ENCODE measurements at places on chromosomes 6 and 20.

- DNase-seq, result no peak
These were observed 410 bp downstream of the SYNE1 start for GRCh38 chr6:152636609-152637295.

DNA sequence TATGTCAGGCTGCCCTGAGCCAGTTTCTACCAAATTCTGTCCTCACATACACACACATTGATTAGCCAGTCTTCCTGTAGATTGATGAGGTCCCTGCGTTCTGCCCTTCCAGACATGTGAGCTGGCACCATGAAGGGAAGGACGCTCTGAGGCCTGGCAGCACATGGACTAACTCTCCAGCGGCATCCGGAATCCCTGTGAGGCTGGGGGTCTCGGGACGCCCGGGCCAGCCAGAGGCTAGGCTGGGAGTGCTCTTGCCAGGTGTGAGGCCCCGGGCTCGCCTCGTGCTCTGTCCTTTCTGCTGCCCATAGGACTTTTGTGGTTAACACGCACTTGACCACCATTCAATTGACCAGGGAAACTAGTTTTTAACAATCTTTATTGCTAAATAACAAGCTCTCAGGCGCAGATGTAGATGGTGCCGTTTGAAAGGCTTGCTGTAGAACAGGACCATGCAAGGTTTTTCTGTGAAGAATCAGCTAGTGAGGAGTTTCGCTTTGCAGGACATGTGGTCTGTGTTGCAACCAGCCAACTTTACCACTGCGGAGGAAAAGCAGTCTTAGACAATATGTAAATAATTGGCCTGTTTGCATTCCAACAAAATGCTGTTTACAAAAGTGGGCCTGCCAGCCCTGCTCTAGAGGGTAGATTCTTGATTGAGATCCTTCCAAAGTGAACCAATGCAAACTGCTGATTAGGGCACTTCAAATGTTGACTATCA lies 29.3 kb downstream of the FOXF2 start:
- DNase-seq, result no peak

DNA sequence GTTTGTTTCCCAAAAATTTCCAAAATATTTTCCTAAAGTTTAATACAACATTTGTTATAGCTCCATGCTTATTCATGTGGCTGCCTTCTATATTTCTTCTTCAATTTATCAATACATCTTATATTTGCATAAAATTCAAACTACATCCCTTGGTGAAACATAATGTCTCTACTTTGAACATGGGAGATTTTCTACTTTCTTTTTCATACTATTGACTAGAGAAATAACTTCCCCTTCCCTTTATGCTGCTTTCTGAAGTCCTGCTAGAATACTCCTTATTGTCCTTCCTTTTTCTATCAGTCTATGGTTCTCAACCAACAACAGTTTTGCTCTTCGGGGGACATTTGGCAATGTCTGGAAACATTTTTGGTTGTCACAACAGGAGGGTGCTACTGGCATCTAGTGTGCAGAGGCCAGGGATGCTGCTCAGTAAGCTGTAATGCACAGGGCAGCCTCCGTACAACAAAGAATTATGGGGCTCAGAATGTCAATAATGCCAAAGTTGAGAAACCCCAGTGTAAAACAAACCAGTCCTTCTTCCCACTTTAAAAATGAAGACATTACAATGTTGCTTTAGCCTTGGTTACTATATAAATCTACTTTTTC lies 29.9 kb downstream of the MKKS start:
- DNase-seq, result no peak

GRCh38 chr20:47352332-47353238 lies 3.9 kb downstream of the ZMYND8 start:
- DNase-seq, result no peak

DNA sequence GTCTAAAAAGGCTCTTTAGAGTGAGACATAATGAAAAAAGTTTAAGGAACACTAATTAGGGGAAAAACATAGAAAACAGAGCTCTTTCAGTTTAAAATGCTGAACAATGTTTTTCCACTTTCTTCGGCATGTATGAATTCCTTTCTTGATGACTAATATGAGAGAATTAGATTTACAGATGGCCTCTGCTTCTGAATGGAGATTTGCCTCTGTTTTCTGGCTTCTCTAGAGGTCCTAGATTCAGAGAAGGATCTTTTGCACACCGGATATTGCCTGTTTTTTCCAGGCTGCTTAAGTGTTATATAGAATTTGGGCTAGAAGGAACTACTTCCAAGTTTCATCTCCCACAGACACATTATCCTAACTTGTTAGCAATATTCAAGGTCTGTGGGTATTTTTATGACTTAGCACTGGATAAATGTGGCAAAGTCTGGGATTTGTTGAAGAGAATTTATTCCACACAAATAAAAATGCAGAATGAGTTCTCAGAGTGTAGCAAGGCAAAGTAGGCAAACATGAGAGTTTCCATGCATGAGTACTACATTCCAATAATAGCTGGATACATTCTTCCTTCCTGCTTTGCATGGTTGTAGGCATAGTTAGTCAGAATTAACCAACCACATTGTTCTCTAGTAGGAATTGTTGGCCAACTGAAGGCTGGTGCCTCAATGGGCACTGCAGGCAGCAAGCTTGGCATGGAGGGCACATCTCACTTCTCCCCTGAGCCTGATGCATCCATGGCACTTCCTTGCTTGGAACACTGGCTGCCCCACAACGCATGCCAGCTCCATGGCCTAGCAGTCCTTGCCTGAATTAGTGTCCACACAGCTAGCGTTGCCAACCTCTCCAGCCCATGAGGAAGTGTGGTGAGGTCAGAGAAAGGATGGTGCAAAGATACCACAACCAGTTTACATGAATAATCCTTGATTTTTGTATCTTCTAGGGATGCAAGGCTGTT lies 224.2 kb downstream of the CLIC5 start:
- no peak for DNase-seq

DNA sequence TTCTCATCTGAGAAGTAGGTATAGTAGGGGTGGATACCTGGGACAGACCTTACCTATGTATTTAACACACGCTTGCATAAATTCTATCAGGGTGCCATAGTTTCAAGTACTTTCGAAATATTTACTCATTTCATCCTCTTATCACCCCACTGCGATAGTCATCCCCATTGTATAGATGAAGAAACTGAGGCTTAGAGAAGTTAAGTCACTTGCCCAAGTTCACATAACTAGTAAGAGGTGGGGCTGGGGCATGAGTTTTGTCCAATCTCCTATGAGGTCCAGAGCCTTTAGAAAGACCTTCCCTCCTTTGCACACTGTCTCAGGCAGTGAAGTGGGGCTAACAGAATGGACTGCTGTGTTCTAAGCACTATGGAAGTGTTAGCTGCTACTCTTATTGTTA lies 6.2 kb downstream of the TULP1 start:
- no peak for DNase-seq

- no peak for DNase-seq
These were observed 679 bp upstream of the RING1 start for GRCh38 chr6:33207552-33208090.

DNA sequence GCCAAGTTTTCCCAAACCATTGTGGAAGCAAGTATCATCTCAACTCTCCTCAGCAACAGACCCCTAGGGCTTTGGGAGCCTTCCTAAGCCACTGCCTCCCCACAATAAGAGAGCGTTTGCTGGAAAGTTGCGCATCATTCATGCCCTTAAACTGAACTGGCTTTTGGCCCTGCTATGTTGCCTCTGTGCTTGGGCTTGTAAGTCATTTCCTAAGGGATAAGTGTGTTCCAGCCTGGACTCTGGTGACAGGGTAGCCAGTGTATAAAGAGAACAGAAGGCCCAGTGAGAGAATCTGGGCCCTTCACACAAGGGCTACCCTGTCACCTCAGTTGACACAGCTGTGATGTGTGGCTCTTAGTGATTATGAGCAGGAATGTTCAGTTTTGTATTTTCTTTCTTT lies 77.8 kb downstream of the COL9A1 start:
- no peak for DNase-seq

DNA sequence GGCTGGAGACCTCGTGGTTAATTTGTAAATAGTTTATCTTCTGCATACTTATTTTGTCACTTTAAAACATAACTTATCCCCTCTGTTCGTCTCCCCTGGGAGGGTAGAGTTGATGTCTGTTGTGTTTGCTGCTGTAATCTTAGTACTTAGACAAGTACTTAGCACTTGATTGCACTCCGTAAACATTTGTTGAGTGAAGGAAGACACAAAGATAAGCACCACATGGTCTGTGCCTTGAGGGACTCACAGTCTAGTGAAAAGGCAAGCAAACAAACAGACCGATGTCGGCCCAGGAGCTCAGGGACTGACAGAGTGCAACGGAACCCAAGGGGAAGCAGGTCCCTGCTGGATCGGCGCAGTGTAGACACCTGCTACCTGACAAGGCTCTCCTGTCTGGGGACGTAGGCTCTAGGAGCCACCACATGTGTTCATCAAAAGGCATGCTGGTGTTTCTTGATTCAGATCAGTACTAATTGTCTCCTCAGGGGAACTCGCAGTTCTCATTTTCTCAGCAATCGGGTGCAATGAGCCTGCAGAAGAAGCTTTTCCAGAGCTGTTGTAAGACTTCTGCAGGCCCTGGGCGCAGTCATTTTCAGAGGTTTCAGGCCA lies 31.4 kb downstream of the EDN3 start:
- DNase-seq, result no peak

DNA sequence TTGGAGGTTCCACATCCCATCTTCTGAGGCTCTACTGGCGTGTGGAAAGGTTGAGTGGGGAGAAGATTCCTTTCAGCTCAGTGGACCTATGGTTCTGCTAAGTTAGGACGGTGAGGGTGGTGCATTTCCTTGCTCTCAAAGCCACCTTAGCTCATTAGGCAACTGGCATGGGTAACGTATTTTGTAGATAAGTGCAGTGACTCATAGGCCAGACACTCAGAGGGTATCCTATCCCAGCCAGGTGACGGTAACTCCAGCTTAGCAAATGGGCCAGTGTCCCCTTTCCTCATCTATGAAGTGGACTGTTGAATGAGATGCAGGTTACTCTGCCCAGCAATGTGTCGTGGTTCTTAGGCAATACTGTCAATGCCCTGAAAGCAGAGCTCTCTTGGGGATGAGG lies 3.7 kb downstream of the RPS6KA2 start:
- DNase-seq, result no peak

DNA sequence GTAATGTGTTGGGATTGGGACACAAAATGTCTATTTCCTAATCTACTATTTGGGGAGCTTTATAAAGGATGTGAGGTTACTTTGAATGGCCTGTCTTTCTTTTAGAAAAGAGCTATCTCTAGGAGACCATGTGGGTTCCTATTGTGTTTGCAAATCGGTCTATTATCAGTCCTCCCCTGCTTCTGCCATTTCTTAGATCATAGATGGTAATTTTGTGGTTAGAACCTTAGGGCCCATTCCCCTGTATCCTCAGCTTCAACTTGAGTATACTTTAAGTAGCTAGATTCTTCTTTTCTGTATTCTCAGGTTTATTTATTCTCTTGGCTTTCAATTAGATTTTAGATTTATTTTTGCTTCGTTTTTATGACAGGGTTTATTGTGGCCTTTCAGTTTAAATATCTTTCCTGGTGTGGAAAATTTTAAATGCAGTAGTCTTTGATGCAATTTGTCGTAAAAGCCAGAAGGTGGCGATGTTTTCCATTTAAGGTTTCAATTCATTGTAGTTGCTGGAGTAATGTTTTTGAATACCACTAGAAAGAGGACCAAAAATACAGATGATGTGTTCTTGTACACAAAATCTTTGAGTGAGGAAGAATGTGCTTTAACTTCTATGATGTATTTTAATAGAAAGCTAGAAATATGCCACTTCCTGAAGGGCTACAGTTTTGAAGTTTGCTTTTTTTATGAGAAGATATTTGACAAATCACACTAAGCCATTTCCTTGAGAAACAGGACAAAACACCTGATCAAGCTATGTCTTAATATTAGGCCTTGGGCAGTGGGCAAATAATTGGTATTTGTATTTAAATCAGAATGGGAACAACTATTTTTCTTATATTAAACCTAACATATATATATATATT lies 20.3 kb downstream of the TBPL1 start:
- no peak for DNase-seq
